ENCODE measurements at places on chromosomes 6 and 20.

DNA sequence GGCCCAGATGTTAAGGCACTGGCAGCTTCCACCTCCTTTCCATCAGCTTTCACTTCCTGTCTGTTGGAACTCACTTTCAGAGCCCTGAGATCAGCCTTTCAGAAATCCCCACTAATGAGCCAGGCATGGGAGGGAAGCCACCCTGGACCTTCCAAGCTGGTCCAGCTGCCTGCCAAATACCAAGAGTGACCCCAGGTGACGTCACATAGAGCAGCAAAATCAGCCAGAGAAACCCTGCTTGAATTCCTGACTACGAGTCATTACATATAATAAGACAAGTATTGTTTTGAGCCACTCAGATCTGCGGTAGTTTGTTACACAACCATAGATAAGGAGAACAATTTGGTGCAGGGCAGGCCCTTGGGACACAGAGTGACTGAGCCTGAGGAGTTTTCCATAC, 556.0 kb upstream of the JAG1 start:
- DNase-seq: no peak

DNA sequence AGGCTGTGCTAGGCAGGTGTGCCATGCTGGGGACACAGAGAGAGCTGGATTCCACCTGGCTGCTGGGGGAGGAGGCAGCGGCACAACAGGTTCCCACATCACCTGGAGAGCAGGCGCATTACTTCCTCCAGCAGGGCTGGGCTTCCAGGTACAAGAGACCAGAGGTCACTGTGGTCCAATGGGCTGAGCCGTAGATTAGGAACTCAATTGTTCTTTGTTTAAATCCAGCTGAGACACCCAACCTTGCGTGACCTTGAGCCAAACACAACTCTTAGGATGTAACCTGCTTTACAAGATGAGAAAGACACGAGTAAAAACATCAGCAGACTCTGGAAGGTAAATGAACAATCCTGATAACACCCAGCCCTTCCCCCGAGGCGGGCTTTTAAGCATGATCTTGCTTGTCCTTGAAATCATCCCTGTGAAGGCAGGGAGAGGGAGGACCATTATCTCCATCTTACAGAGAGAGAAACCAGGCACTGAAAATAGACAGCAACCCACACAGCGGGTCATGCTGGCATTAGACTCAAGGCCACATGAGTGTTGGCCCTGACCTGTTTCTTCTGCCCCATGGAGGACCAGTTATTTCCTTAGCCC, 216.5 kb upstream of the RREB1 start:
- DNase-seq: no peak

DNA sequence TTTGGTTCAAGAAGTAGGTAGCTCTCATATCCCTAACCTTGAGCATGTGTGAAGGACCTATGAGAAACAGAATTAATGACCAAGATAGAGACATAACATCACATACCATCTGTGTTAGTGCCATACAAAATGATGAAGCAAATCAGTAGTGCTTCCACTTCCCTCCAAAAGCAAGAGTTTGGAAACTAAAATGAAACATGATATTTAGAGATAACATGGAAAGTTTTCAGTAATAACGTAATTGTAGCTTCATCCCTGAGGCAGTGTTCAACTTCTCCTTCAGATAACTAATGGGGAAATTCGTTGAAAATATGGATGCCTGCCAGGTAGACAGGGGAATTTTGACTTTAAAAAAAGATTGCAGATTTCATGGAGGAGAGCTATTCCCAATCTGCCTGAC, 248.4 kb upstream of the IRAK1BP1 start:
- no peak for DNase-seq

GRCh38 chr6:12345694-12346058, 55.5 kb downstream of the EDN1 start:
- no peak for DNase-seq

- DNase-seq: no peak
Observed at GRCh38 chr6:160121558-160121957, at the start of gene SLC22A1. Gene SLC22A1, plus strand, starts transcription at chr6:160121815. Its CDS starts 121 bp downstream, at chr6:160121936.

DNA sequence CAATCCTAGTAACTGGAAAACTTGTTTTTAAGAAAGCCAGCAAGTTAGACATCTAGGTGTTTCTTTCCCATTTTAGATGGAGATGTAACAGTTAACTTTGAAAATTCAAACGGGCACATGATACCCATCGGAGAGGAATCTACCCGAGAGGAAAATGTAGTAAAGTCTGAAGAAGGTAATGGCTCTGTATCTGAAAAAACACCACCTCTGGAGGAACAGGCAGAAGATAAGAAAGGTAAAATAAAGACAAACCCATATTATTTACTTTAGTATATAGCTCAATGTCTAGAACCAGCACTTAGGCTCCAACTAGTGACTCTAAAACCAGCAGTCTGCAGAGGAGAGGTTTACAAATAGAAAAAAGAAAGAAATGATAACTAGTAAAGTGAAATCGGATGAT, 75.9 kb downstream of the PHACTR2 start:
- no peak for DNase-seq

GRCh38 chr6:108476376-108476775, 84.3 kb upstream of the FOXO3 start:
- DNase-seq: no peak

- DNase-seq: no peak
Observed at GRCh38 chr6:82144007-82144851, 103.3 kb downstream of the IBTK start.
